ENCODE measurements at places on chromosomes 11 and 22.

- no peak for DNase-seq
Measured at GRCh38 chr11:115598257-115598901, 94.2 kb upstream of the CADM1 start.

- no peak for DNase-seq
Measured at GRCh38 chr11:17150521-17150920, 57.3 kb downstream of the PIK3C2A start.

DNA sequence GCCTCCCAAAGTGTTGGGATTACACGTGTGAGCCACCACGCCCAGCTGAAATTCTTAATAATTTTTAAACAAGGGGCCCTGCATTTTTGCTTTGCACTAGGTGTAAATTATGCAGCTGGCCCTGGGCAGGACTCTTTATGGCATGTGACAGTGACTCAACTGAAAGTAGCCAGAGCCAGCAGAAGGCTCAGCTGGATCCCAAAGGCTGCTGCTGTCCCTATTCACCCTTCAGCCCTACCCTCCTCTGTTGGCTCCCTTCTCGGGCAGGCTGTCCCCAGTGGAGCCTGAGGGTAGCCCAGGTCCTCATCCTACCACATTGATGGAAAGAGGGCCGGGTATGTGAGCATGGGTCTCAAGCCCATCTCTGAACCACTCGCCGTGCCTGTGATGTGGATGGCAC, 45.6 kb downstream of the CD82 start:
- no peak for DNase-seq

- no peak for DNase-seq
Measured at GRCh38 chr11:32280339-32280738, 155.0 kb downstream of the WT1 start.

DNA sequence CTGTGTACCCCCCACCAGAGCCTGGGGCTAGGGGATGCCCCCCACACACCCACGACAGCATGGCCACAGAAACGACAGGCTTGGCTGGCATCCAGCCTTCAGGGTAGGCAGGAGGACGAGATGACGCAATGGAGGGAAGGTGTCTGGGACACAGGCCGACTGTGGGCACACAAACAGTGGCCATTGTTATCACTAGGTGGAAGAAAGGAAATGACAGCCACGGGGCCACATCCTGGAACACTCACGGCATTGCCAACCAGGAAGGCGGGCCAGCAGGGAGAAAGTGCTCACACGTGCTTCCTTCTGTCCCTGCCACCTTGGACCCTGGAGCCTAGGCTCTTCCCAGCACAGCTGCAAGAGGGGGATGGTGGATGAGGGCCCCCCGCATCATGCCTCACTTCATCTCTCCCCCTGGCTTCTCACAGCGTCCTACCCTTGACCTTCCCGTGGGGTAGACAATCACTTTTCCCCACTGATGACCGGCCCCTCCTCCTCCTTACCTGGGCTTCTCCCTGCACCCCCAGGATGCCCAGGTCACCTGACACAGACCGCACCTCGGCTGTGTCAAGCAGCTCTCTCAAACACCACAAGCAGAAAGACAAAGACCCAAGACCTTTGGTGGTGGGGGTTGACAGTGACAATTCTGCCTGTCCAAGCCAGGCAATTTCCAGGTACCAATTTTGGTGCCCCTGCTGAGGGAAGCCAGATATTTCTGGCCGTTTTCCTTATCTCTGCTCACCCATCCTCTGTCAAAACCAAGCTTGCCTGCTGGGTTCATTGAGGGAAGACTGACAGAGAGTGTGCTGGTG, 8.6 kb downstream of the PLA2G6 start:
- no peak for DNase-seq

GRCh38 chr11:132858223-132858622, 674.1 kb downstream of the OPCML start:
- no peak for DNase-seq
